Activated CD4-positive, alpha-beta T cell treated with anti-CD3 and anti-CD28 coated beads for 36 hours (primary cell): ENCODE measurements at places on chromosomes 16 and 17. TPM values are rescaled to one million over a fixed set of nuclear protein-coding genes. Genes with fewer than 3 reads are reported as not detected.
A peak's percentile ranks its signal among the peaks of the same experiment; 100 is the strongest.

GRCh38 chr17:39224778-39225307 lies 902 bp downstream of the STAC2 start:
- DNase-seq, result no peak
- no peak overlapping the region for H3K27ac ChIP-seq
- peak overlapping the region; percentile 32 for H3K4me3 ChIP-seq
- H3K27me3 ChIP-seq, result peaks cover 32% of the 10 kb centered on the region
- H3K36me3 ChIP-seq, result no peaks in the 10 kb centered on the region

The MMP28 gene
- 0.09 TPM for total RNA-seq

The SLC47A2 gene
- total RNA-seq, result not detected

DNA sequence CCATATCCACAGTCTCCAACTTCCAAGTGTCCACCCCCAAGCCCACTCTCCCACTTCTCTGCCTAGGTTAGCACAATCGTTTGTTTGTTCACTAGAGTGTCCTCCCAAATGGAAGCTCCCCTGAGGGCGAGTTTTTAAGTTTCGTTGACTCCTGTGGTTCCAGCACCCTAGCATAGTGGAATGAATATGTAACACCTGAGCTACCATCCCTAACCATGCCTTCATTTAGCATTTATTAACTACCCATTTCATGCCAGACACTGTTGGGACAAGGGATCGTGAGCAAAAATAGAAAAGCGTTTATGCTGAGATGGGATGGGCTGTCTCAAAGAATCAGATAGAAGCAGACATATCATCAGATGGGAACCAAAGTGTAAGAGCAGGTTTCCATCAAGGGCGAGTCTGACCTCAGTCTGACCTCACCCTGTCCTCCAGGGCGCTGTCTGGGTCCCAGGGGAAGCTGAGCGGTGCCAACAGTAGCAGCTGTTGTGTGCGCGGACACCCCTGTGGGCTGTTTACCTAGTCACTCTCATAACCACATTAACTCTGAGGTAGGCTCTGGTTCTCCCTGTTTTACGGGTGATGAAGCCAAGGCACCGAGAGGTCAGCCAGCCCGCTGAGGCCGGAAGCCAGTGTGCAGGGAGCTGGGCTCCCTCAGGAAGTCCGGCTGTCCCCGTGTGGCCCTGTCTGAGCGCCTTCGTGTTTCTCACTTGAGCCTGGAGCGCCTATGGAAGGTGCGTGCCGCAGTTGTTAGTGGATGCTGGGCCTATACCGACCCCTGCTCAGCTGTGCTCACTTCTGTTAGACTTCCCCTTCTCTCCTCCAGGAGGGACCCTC lies 6.2 kb downstream of the CNP start:
- H3K4me3 ChIP-seq, result no peak overlapping the region
- peaks cover 53% of the 10 kb centered on the region for H3K36me3 ChIP-seq
- no peak overlapping the region for H3K27ac ChIP-seq
- DNase-seq, result no peak
- H3K4me1 ChIP-seq, result peaks cover 19% of the 10 kb centered on the region
- H3K27me3 ChIP-seq, result no peaks in the 10 kb centered on the region

GRCh38 chr17:78421534-78422266 lies 43.3 kb downstream of the PGS1 start:
- peak overlapping the region; percentile 34 for H3K27ac ChIP-seq
- H3K4me1 ChIP-seq, result peaks cover 38% of the 10 kb centered on the region
- peak; percentile 85 for DNase-seq
- peaks cover 63% of the 10 kb centered on the region for H3K36me3 ChIP-seq
- no peaks in the 10 kb centered on the region for H3K27me3 ChIP-seq
- H3K4me3 ChIP-seq, result no peak overlapping the region

The MAP2K4 gene
- total RNA-seq, result 30.1 TPM

The KRT25 gene
- total RNA-seq, result not detected
